ENCODE measurements at places on chromosomes 6 and 20. TPM values are rescaled to one million over a fixed set of nuclear protein-coding genes. Genes with fewer than 3 reads are reported as not detected.

- no peak for DNase-seq
These were observed 75.8 kb upstream of the SULF2 start for GRCh38 chr20:47861116-47861515.

- no peak for DNase-seq
These were observed 40.7 kb upstream of the SLC17A4 start for GRCh38 chr6:25713824-25714223.

GRCh38 chr20:24933266-24933908, 15.7 kb upstream of the CST7 start:
- DNase-seq: no peak

GRCh38 chr6:79810185-79810705, 137.1 kb downstream of the ELOVL4 start:
- DNase-seq: no peak

The COL9A3 gene
- total RNA-seq: 10.4 TPM

- DNase-seq: no peak
These were observed 893.7 kb downstream of the TFAP2A start for GRCh38 chr6:9521152-9521530.

The LRRN4 gene
- 71.2 TPM for total RNA-seq

- DNase-seq: no peak
These were observed 171.4 kb downstream of the GMPR start for GRCh38 chr6:16409531-16410441.

The TBXT gene
- not detected for total RNA-seq

The PRR18 gene
- 0.55 TPM for total RNA-seq

The KHDC1L gene
- total RNA-seq: not detected
